ENCODE measurements at places on chromosomes 7 and 10. TPM values are rescaled to one million over a fixed set of nuclear protein-coding genes. Genes with fewer than 3 reads are reported as not detected.

The SPDYE2 gene
- not detected for total RNA-seq

DNA sequence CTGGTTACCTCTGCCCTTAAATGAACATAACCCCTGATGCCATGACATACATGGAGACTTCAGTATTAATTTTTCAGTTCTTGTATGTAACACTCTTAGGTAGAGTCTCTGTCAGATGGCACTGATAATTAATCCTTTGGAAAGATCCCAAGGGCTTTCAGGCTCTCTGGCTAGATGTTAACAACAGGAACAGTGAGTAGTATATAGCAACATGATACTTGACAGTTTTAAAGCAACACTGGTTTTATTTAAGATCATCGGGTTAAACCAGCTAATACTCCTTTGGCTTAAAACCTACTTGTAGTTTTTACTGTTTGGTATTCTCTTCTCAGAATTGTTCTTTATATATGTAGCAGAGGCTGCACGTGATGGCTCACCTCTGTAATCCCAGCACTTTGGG is 27.3 kb downstream of the AHCYL2 start:
- DNase-seq: no peak

DNA sequence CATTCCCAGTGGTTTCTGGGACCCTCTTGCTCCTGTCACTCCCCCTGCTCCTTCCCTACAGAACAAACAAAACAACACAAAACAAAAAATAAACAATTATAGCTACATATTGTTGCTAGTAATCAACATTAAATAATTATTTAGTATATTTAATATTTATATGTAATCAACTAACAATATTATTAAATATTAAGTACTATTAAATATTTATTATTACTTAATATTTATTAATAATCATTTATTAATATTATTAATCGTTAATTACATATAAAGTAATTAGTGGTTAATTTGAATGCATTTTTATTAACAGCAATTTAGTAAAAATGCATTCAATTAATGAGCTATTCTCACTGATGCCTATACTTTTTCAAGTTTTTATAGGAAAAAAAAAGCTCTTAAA is 139.4 kb downstream of the ITGB8 start:
- DNase-seq: no peak

- DNase-seq: no peak
These were observed 74.8 kb downstream of the DNAJB6 start for GRCh38 chr7:157411580-157411979.

DNA sequence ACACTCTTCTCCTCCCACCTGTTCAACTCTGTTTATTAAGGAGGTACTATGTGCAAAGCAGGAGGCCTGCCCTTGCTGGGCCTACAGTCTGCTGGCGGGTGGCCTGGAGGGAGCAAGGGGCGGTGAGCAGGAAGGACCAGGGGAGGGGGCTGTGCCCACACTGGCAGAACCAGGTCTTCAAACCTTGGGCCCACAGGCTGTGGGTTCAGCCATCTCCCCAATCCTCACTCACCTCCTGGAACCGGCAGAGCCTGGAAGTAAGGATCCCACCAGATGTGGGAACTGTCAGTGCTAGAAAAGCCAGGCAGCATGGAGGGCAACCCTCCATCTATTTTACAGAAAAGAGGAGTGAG is 50.8 kb downstream of the CAMK2B start:
- no peak for DNase-seq

DNA sequence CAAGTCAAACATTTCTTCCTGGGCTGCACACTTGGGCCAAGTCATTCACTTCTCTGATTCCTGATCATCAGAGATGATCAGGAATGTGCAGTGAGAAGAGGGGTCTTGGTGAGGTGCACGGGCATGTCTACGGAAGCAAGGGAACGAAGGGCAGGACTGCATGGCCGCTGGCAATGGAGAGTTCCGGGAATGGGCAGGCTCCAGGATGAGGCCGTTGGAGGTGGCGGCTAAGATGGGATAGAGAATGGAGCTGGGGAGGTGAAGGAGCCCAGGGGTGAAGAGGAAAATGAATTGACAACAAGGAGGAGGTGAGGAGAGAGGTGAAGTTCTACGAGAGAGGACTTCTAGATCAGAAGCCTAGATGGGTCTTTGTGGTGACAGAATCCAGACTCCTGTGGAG is 260.0 kb downstream of the GRID1 start:
- peak; percentile 32 for DNase-seq

DNA sequence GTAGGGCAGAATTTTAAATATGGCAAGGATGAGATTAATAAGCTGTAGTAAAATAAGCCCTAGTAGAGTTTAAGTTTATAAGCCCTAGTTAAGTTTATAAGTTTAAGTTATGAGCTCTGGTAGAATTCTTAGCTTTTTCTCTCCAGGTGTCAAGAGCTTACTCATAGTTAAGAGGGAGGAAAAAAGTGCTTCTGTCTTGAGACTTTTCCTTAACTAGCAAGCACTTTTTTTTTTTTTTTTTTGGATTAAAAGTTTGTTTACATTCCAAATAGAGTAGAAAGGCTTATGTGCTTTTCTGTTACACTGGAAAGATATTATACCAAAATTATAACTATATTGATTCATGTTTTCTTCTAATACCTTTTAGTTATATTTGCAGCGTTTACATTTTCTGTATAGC is 25.5 kb upstream of the MPP7 start:
- DNase-seq: no peak

The NPY4R gene
- 0.49 TPM for total RNA-seq

- no peak for DNase-seq
These were observed 3.9 kb downstream of the CTTNBP2 start for GRCh38 chr7:117869374-117869773.

- no peak for DNase-seq
These were observed 7.1 kb upstream of the ZMIZ1 start for GRCh38 chr10:79061441-79062315.

DNA sequence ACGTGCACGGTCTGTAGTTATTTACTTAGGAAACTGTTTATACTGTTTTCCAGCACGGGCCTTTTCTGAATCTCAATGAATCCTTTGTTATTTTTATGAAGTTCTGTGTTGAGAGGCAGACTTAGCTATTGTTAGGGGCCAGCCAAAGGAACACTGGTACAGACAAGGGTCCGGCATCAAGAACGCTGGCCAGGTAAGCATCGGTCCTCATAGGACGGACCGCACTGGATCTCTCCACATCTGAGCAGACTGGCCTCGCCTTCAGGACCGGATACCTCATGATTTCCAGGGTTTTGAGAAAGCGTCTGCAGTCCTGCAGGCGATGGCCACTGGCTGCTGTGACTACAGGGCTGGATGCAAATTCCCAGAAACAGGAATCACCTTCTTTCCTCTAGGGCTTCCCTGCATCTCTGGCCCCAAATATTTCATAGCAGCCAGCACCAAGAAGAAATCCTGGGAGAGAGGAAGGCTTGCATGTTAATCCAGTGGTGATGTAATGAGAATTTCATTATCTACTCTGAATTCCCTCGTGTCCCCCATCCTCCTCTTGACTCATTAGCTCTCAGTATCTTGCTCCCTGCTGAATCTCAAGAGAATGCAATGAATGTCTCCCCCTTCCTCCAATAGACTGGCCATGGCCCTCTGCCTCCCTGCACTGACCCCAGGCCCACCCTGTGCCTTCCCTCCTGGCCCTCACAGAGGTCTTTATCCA is 325.4 kb upstream of the NPVF start:
- no peak for DNase-seq

DNA sequence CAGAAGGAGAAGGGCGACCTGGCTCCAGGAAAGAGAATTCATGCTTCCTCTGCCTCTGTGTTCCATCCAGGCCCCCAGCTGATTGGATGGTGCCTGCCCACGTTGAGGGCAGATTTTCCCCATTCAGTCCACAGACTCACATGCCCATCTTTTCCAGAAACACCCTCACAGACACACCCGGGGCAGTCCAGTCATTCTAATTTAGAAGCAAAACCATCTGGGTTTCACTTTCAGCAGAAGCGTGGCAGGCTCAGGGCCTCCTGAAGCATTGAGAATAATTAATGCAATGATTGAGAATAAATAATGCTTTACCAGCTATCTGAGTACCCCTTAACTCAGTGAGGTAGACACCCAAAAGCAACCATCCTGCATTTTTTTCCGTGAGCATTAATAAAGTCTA is 30.2 kb upstream of the CREB5 start:
- no peak for DNase-seq

GRCh38 chr7:22268884-22269421 is 88.0 kb downstream of the RAPGEF5 start:
- no peak for DNase-seq

- DNase-seq: no peak
These were observed 70.6 kb upstream of the MET start for GRCh38 chr7:116601426-116601825.

GRCh38 chr10:111648046-111648445 is 535.5 kb downstream of the GPAM start:
- no peak for DNase-seq

- DNase-seq: no peak
These were observed 150.9 kb downstream of the RGS10 start for GRCh38 chr10:119391440-119392251.

The PRDX3 gene
- 83.2 TPM for total RNA-seq

- DNase-seq: no peak
These were observed 77.9 kb downstream of the KIAA1549 start for GRCh38 chr7:138903186-138903820.

DNA sequence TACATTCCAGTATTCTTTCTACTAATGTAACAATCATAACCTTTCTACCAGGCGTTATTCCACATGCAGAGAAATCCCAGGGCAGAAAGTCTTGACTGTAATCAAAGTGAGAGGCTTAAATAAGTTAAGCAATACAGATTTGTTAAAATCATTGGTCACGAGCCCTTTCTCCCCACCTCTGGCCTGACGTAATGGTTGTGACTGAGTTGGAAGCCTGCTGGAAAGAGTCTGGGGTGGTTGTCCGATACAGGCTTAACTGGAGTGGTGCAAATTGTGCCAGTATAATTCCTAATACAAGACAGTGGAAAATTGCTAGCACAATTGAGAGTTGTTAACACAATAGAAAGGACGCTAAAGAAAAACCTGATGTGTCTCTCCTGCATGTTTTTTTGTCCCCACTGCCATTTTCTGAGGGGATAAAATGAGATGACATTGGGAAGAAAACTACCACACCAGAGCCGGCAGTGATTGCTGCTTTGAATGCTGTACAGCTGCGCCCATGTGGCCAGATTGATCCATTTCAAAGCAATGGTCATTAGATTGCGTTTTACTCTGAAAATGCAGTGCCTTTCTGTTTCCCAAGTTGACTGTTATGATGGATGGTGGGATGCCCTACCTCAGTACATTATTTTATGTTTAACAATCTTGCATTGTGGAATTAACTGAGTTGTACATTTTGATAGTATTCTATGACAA is 190.8 kb downstream of the POU6F2 start:
- DNase-seq: no peak

DNA sequence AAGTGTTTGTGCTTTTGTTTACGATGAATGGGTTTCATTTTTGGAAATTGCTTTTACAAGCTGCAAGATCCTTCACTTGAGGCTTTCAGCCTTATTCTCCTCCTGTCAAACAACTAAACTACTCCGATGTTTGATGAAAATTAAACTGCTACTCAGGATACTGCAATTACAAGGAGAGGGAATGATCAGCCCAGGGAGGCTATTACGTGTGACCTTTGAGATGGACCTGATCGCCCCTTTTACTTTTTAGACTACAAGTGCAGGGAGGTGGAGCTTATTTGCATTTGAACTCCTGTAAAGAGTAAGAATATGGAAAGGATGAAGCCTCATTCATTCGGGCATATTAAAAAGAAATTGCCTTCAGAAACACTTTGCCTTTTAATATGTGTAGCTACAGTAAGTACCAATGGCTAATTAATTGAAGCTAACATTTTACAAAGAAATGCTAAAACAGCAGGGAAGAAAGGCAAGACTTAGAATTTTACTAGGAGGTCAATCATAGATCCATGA is 219.1 kb downstream of the PHTF2 start:
- DNase-seq: no peak

The ZFYVE27 gene
- 28.0 TPM for total RNA-seq

- no peak for DNase-seq
These were observed 47.3 kb upstream of the INSYN2A start for GRCh38 chr10:127243490-127244272.

- DNase-seq: no peak
These were observed 341.3 kb downstream of the DNAJB9 start for GRCh38 chr7:108911016-108911415.

DNA sequence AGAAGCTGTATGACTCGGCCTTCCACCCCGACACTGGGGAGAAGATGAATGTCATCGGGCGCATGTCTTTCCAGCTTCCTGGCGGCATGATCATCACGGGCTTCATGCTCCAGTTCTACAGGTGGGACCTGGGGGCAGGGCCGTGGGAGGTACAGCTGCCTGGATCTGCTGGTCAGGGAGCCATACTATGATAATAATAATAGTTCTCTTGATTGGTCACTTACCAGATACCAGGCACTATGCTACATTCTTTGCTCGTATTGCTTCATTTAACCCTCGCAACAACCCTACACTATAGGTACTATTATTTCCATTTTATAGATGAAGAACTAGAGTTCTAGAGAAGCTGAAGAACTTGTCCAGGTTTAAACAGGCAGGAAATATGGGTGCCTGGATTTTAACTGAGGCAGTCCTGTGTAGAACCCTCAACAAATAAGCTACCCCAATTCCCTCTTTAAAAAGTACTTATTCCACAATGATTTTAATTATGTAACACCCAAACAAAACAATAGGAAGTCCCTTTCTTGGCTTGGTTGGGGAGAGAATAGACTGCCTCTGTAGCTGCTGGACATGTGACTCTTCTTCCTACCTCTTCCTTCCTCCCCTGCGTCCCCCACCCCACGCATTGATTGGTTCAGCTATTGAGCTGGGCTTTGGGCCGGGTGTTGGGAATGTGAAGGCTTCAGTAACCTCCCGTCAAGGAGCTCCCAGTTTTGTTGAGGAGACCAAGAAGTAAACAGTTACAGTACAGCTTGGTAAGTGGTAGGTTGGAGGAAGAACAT is 12.8 kb downstream of the SFXN2 start:
- DNase-seq: no peak

DNA sequence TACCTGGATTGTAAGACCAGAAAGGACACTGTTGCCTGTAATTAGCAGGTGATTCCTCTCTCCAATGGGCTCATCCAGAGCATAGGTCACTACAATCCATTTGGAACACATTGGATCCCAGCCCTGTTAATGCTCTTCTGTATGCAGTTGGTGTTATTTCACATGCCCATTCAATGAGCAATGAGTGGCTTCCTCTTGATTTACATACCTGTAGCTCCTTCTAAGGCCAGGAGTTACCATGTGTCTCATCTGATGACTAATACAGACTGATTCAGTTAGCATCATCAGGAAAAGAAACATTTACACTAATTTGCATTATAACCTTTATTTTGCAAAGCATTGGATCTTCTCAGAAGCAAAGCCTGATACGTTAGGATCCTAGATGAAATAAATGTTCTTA is 83.1 kb upstream of the NPVF start:
- no peak for DNase-seq

- no peak for DNase-seq
These were observed 161.6 kb upstream of the PRSS1 start for GRCh38 chr7:142587578-142588191.

All from vagina (tissue), 2 donors.